ENCODE measurements at places on chromosomes 5 and 9.
A peak's percentile ranks its signal among the peaks of the same experiment; 100 is the strongest.

- DNase-seq = no peak
These were observed 9.9 kb downstream of the MLANA start for GRCh38 chr9:5900622-5901021.

- no peak for DNase-seq
These were observed 107.8 kb downstream of the PCSK5 start for GRCh38 chr9:75998096-75998780.

- DNase-seq = no peak
These were observed 7.3 kb upstream of the PTGER4 start for GRCh38 chr5:40672425-40672824.

- no peak for DNase-seq
These were observed 764.7 kb upstream of the ARRDC3 start for GRCh38 chr5:92147798-92148197.

GRCh38 chr5:97918057-97918456, 735.0 kb upstream of the RIOK2 start:
- no peak for DNase-seq

DNA sequence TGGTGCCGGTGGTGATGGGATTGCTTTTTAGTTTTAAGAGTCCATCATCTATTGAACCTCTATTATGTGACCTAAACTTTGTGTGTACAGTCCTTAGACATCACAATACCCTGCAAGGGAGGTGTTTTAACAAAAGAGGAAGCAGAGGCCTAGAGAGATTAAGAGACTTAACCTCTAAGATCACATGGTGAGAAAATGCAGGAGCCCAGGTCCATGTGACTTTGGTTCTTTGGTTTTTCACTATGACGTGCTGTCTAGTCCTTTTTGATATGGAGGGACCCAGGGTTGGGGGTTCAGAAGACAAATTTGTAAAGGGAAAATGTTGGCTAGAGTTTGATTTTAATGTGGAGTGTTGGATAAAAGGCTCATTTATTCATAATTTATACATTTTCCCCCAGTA, 34.1 kb upstream of the TRMT10B start:
- DNase-seq = no peak

- no peak for DNase-seq
These were observed 75.4 kb downstream of the EMB start for GRCh38 chr5:50365426-50366251.

DNA sequence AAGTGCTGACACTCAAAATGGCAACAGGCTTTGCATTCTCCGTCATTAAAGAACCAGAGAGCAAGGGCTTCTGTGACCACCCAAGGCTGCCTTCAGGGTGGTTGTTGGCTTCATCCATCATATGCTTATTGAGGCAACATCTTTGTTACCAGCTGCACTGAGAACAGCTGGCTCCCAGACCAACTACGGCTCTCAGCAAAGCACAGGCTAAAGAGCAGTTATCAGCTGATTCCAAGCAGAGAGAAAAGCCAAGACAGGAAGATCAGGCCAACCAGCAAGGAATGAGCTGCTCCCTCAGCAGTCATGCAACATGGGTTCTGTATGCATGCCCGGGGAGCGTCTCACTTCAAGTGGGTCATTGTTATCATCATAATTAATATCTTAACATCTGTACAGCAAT, 358.9 kb downstream of the ACTL7B start:
- DNase-seq = no peak

DNA sequence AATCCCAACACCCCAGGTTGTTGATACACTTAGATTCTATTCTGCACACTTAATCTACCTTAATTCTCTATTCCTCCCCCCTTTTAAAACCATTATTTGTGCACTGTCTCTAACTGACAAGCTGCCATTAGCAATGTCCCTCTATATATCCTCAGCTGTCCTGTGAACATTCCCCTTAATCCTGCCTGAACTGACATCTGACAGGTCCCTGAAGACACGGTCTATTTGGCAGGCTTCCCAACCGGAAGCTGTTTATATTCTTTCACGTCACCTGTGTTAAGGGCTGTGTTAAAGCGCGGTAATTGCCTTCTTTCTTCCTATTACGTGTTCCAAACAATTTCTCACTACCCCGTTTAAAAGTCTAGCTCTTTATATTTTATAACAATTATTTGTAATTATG, 277.3 kb downstream of the CDH9 start:
- DNase-seq = no peak

DNA sequence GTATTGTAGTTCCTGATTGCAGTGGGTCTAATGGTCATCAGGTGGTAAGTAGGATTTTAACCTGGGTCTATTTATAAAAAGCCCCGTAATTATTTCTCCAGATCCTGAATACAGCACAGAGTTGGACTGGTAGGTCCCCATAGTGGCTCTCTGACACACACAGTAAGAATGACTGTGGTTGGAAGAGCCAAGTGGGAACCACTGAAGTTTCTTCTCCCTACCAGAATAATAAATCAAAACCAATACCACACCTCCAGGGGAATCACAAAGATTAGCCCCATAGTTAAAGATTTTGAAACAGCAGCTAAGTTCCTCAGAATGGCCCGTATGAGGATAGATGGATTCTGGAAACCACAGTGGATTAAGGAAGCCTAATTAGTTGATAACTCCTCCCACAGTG, 68.4 kb upstream of the ZFR start:
- no peak for DNase-seq

DNA sequence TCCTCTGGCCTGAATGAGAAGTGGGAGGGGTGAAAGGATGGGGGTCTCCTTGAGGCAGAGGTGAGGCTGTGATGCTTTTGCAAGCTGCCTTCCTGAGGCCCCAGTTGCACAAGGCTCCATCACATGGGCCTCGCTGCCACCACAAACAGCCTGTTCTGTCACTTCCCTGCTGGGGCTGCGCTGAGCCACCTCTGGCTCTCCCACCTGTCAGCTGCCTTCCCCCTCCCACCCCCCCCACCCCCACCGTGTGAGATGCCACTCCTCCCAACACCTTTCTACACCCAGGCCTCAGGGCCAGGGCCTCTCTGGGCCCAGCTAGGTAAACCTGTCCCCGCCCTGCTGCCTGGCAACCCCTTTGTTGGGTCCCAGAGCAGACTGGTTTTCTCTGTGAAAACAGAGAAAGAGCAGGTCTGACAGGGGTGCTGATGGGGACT, 4.5 kb upstream of the PDLIM4 start:
- DNase-seq = no peak

DNA sequence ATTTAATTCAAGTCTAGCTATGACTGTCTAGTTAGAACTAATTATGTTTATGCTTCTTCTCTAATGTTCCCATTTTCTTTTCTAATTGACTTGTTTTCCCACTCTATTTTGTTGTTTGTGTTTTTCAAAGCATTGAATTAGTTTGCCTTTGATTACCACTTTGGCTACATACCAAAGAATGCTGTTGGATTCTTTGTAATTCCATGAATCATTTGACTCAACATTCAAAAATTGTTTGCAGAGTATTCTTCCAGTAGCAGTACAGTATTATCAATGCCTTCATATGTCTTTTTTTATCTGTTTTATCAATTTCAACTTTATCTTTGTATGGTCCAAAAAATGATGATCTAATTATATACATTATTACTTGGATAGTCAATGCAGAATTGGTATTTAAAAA, 288.7 kb downstream of the RFX3 start:
- DNase-seq = no peak

DNA sequence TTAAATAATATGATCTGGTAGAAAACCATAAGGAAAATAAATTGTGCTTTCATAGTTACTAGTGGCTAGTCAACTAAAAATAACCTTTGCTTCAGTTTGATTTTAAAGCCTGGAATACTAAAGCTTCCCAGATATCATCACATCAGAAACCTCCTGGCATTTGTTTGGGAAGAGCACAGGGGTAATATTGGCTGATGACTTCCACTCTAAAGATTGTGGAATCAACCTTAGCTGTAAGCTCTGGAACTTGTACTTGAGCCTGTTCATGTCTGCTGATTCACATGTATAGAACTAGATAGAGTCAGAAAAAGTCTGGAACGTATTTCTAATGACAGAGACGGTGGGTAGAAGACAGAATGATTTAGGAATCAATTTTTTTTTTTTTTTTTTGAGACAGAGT, 345.0 kb downstream of the CWC27 start:
- DNase-seq = no peak

DNA sequence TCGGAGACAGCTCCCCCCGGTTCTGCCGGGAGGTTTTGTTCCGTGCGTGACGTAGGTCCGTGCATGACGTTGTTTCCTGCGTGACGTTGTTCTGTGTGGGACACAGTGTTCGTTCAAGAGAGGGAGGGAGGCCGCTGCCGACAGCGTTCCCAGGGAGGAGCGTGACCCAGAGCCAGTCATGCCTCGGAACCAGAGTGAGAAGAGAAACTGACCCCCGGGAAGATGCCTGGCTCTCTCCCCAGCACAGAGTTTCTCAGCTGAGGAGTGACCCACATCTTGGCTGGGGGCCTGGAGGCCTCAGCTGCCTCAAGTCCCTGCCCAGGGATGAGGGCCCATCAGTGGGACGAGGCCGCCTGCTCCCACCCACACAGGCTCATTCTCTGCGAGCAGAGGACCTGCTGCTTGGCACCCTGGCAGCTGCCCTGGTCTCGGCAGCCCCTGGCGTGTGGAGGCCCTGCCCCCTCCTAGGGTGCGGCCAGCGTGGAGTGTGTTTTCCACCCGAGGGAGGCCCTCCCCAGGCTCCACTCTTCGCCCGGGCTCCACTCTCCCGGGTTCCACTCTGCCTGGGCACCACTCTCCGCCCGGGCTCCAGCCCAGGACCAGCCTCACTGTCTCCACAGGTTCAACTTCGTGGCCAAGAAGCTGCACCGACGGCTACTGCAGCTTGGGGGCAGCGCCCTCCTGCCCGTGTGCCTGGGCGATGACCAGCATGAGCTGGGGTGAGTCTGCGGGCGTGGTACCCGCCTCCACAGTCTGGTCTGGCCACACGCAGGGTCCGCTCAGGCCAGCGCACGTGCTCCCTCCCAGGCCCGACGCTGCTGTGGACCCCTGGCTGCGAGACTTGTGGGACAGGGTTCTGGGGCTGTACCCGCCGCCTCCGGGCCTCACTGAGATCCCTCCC, 7.9 kb downstream of the NDOR1 start:
- no peak for DNase-seq

- DNase-seq = no peak
These were observed 32.0 kb upstream of the GTF2H2C start for GRCh38 chr5:69528035-69528434.

GRCh38 chr9:123349691-123350480, 6.1 kb upstream of the CRB2 start:
- peak; percentile 57 for DNase-seq

Data from activated CD8-positive, alpha-beta memory T cell treated with anti-CD3 and anti-CD28 coated beads for 48 hours (primary cell).